ENCODE measurements at places on chromosomes 2 and 18. TPM values are rescaled to one million over a fixed set of nuclear protein-coding genes. Genes with fewer than 3 reads are reported as not detected.
A peak's percentile ranks its signal among the peaks of the same experiment; 100 is the strongest.

The ASPRV1 gene
- total RNA-seq: 0.10 TPM

The ANKRD62 gene
- not detected for total RNA-seq

The CFAP53 gene
- 0.86 TPM for total RNA-seq

The PFN4 gene
- 0.40 TPM for total RNA-seq

The PPP1R7 gene
- total RNA-seq: 132 TPM

The RSAD2 gene
- 2.8 TPM for total RNA-seq

The TTC31 gene
- total RNA-seq: 16.5 TPM

The ZNF407 gene
- total RNA-seq: 3.5 TPM

The POTEI gene
- total RNA-seq: not detected

The IL1A gene
- 0.05 TPM for total RNA-seq

The ERICH2 gene
- 0.53 TPM for total RNA-seq

The FAM237A gene
- not detected for total RNA-seq

The RMND5A gene
- 42.2 TPM for total RNA-seq

DNA sequence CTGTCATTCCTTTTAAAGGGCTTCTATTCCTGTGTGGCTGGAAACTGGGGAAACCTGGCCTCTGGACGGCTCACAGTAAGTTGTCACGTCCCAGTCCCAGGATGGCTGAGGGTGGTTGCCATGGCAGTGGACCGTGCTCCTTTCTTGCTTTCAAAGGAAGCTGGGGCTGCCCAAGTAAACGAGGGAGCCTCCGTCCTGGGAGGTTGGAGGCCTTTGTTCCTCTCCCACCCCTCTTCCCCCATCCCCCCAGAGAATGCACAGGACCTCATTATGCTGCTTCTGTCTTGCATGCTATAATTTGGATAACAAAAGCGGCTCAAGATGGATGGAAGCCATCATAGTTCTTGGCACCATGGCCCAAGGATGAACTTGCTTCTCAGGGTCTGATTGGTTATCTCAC lies 325.5 kb upstream of the HS6ST1 start:
- DNase-seq: no peak

DNA sequence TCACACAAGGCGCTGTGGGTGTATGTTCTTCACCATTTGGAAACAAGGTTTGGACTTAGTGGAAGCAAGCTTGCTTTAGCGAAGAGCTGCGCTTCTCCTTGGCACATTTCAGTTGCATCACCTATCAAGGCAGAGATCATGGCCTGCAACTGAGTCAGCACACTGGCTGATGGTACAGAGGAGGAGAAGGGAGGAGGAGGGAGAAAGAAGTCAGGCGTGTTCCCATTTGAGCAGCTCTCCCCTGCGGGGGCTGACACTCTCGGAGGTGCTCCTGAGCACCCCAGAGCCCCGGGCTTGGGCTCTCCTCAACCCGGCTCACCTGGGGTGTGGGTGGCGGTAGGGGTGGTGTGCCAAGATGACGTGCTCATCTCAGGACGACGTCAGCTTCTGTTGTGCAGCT lies 6.0 kb upstream of the SERPINB5 start:
- no peak for DNase-seq

DNA sequence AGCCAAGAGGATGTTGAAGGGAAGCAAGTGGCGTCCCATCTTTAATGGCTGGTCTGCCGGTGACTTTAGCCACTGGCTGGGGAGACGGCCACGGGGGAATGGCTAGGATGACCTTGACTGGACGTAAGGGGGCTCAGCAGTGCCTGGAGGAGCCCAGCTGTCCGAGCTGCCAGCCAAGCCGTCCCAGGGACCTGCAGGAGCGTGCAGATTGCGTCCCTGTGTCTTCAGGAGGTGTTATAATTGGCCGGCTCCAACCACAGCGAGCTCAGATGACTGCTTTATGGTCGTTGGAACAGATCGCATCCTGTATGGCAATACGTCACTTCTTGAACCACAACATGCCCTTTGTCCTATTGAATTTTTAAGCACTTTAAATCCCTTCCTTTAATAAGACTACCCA lies 204.6 kb downstream of the EIPR1 start:
- no peak for DNase-seq

GRCh38 chr2:176872406-176872805 lies 340.2 kb upstream of the HNRNPA3 start:
- no peak for DNase-seq

DNA sequence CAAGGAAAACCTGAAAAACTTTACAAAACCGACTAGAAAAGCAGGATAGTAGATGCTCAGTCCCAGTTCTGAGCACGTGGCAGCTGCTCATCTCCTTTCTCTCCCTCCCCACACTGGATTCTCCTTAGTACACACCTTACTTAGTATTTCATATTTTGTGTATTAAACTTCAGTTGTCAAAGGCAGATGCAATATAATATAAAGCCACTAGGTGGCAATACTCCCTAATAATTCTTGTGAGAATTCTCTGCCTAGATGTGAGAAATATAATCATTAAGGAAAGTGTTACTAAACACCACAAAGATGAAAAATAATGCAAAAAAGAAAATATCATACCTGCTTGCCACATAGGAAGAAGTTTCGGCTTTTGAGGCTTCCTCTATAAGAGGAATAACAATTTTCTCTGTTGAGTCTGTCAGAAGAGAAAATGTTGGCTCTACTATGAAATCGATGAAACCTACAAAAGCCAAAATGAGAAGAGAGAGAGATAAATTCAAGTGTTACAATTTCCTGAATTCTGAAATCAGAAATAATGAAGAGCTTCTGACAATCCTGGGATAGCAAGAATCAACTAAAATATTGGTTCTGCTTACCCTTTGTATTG lies 200.6 kb downstream of the PPP1R1C start:
- DNase-seq: peak; percentile 41

DNA sequence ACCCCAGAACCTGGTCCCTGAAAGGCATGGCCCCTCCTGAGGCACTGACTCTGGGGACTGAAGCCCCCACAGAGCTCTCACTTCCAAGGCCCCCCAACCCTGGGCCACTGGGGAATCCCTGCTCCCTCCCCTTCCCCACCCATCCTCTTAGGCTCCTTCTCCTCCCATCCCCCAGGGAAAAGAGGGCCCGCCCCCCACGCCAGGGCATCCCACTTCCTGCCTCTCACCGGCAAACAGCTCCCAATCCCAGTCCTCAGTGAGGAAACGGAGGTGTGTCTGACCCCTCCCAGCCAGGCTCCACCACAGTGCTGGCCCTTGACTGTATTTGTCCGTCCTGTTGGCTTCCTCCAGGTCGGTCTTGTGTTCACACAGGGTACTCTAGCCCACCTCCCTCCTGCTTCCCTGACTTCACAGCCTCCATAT lies 35.0 kb upstream of the PTMA start:
- peak; percentile 94 for DNase-seq

DNA sequence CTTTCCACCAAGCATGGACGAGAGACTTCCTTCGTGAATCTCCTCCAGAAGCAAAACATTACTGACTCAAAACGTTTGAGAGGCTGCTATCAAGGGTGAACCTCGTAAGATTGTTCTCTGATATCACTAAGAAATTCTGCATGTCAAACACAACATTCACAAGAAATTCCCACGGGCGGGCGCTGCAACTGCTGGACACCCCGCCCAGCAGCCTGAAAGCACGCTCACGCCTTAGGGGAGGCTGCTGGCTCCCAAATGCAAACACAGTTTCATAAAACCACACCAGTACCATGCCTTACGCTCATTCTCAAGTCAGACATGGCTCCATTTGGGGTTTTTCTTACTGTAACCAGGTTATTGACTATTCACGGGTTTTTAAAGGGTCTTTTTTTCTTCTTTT lies 39.0 kb downstream of the MBP start:
- no peak for DNase-seq

DNA sequence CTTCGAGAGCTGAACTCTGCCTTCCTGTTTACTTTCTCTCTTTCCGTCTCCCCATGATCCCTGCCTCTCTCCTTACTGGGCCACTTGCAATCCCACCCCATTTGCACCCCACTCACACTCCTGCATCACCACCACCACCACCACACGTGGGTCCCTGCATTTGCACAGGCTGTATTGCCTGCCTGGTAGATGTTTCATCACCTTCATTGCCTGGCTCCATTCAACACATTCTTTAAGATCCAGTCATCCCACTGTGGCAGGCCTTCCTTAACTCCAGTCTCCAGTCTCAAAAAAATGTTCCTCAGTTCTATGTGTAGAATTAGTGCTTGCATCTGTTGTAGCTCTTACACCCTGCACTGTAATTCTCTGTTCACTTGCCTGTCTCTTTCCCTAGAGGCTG lies 13.9 kb downstream of the NOSTRIN start:
- DNase-seq: peak; percentile 47

DNA sequence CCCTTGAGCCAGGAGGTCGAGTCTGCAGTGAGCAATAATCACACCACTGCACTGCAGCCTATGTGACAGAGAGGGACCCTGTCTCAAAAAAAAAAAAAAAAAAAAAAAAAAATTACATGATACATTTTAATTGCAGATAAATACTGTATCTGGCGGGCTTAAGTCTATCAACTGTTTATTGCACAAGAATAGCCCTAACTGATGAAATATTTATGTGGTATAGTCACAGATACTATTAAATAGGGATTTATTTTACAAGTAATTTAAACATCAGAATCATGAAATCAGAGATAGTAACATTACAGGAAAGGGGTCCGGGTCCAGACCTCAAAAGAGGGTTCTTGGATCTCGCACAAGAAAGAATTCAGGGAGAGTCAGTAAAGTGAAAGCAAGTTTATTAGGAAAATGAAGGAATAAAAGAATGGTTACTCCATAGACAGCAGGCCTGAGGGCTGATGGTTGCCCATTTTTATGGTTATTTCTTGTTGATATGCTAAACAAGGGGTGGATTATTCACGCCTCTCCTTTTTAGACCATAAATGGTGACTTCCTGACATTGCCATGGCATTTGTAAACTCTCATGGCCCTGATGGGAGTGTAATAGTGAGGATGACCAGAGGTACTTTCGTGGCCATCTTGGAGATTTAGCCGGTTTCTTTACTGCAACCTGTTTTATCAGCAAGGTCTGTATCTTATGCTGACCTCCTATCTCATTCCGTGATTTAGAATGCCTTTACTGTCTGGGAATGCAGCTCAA lies 166.6 kb downstream of the PMAIP1 start:
- DNase-seq: no peak

- DNase-seq: no peak
Measured at GRCh38 chr2:23246992-23247683, 137.8 kb upstream of the KLHL29 start.

- DNase-seq: no peak
Measured at GRCh38 chr18:56118422-56118821, 520.0 kb downstream of the TXNL1 start.

DNA sequence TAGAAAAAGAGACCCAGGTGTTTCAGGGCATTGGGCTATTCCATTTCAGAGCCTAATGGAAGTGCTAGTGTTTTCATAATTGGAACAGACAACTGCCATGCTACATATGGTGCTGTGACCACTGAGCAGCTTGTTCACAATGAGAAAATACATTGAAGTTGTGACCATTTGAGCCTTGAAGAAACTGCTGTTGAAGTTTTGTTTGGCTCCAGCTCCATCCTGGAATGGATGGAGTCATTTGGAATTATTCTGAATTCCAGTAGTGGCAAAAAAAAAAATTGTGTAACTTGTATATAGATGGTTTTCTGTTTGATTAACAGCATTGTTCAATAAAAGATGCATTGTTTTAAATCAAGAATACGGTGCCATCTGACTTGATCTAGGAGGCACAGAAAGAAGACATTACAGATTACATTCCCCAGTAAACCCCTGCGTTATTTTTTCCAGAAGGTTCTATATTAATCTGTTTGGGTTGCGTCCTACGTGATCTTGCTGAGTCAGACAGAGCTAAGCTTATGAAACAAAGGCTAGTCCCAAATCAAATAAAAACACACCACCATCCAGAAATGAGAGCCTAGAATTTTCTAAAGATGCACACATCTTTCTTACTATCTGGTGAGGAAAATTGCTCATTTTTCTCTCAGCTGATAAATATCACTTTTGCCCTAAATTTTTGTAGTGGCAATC lies 19.2 kb downstream of the FMNL2 start:
- DNase-seq: no peak

- no peak for DNase-seq
Measured at GRCh38 chr2:116094196-116094595, 1651.8 kb downstream of the DPP10 start.

GRCh38 chr2:53568469-53568868 lies 199.1 kb upstream of the CHAC2 start:
- no peak for DNase-seq

- no peak for DNase-seq
Measured at GRCh38 chr18:42436222-42436765, 481.3 kb downstream of the PIK3C3 start.

- no peak for DNase-seq
Measured at GRCh38 chr2:37164757-37165156, 8.0 kb upstream of the EIF2AK2 start.
